GF-D8 (cell line): ENCODE measurements at places on chromosomes 6 and 20.

DNA sequence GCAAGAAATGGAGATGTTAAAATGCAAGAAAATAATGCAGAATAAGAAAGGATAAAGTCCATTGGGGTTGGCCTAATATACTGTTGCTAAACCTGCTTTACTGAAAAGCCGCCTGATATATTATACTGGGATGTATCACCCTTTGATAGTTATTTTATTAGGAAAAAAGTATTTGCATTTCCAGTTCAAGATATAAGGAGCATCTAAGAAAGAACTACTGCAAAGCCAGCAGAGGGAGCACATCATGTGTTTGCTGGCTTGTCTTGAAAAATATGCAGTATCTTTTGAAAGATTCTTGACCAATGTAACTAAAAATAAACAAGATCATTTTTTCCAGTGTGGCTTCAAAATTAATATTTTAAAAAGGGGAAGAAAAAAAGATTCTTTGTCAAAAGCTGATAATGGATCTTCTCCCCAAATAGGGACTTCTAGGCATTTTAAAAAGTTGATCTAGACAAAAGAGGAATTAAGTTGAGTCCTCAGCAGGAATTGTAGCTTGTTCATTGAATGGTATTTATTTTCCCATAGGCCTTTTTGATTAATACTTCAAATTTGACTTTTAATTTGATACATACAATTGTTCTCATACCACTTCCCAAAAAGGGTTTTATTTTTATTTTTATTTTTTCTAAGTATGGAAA is 214.9 kb downstream of the ZFAND3 start:
- DNase-seq: peak; percentile 18

DNA sequence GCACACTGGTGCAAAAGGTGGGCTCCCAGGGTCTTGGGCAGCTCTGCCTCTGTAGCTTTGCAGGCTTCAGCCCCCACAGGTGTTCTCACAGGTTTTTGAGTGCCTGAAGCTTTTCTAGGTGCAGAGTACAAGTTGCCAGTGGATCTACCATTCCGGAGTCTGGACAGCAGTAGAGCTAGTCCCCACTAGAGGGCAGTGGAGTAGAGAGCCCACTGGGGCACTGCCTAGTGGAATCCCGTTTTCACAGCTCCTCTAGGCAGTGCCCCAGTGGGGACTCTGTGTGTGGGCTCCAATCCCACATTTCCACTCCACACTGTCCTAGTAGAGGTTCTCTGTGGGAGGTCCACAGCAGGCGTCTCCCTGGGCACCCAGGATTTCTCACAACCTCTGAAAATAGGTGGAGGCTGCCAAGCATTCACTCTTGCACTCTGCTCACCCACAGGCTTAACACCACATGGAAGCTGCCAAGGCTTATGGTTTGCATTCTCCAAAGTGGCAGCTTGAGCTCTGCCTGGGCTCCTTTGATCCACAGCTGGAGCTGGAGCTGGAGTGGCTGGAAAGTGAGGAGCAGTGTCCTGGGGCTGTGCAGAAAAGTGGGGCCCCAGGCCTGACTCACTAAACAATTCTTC is 86.3 kb upstream of the PROKR2 start:
- no peak for DNase-seq

- no peak for DNase-seq
Measured at GRCh38 chr6:119348748-119349360, 707 bp downstream of the MAN1A1 start.

GRCh38 chr6:138246650-138247440 is 28.6 kb upstream of the PBOV1 start:
- no peak for DNase-seq

DNA sequence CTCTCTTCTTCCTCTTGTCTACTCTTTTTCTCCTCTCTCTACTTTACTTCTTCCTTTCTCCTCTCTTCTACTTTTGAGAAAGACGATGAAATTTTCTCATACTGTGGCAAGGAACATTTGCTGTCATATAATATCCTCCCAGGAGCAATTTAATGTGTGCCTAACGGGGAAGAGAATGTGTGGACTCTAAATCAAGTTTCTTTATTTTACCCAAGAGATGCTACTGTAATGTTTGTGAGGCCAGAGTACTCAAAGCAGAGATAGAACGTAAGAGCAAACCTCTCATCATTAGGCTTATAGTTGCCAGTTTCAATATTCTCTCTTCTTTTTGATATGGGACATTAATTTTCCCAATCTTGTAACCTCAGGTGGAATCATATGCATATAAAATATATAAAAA is 801.4 kb downstream of the BCKDHB start:
- DNase-seq: no peak

- no peak for DNase-seq
Measured at GRCh38 chr20:57439432-57439831, 48.2 kb downstream of the RBM38 start.

DNA sequence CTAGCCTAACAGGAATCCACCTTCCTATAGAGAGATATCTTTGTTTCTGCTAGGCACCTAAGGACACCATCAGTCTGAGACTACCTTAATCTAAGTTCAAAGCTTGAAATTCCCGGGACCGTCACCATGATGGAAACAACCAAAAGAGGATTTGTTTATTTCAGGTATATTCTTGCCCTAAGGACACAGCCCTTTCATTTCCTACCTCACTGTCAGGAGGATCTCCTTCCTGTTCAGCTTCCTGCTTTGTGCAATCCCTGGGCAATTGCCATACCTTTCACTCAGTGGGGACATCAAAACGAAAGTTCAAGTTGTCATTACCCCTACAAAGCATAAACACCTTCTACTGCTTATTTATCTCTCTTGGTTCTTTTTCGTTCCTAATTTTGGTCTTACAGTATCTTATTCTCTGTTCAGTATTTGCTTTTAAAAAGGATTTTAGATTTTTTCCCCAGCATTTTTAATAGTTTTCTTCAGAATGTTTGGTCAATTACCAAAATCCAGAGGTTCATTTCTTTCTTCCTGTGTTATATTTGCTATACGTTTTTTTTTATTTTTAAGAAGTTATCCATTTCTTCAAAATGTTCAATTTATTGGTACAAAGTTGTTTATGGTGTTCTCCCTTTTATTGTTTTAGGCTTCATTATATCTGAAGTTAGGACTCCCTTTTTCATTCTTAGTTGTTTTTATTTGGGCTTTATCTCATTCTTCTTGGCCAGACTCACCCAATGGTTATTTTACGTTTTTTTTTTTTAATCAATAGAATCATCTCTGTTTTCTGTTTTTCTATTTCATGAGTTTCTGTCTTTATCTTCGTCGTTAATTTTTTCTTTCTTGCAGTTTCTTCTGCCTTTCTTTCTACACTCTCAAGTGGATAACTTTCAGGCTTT is 13.0 kb upstream of the TBPL1 start:
- no peak for DNase-seq

- no peak for DNase-seq
Measured at GRCh38 chr6:92683748-92684147, 735.6 kb downstream of the EPHA7 start.

DNA sequence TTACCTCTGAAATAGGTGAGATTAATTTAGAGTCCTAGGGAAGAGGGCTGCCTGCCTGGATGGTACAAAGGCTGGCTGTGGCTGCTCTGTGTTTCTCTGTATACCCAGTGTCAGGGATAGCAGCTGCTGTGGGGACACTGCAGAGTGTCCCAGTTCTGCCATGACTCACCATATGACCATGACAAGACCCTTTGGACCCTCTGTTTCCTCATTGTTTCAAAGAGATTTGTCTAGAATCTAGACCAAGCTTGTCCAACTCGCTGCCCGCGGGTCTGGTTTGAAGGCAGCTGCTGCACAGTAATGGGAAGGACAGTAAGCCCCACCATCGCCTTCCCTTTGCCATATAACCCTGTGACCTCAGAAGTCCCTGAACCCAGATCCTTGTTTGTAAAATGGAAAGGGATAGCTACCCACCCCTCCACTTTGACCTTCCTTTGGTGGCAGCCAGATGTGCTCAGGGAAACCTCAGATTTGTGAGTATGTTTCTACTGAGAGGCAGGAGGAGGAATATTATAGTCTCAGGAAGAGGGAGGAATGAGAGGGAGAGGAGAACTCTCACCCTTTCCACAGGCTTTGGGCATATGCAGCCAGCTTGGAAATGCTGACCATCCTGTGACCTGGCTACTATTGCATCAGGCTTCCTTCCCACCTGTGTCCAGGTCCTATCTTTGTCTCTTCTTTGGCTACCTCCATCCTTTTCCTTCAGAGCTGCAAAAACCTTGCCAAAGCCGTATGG is 14.0 kb downstream of the PLCG1 start:
- DNase-seq: no peak

GRCh38 chr20:10790013-10790412 is 116.2 kb upstream of the JAG1 start:
- DNase-seq: peak; percentile 9

DNA sequence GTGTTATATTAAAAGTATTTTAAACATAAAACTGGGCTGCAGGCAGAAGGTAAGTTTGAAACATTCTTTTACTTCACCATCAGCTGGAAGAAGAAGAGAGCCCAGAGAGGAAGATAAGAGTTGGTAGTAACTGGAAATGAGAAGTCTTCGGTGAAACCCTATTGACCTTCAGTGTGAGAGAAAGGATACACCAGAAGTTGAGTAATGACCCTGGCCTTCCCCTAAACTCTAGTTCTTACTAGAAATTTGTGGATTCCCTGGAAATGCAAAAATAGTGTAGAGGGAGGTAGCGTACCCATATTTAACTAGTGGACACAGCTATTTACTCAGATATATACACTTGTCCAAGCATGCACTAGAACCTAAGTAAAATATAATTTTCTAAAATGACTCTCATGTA is 8.0 kb upstream of the EPM2A start:
- DNase-seq: no peak

DNA sequence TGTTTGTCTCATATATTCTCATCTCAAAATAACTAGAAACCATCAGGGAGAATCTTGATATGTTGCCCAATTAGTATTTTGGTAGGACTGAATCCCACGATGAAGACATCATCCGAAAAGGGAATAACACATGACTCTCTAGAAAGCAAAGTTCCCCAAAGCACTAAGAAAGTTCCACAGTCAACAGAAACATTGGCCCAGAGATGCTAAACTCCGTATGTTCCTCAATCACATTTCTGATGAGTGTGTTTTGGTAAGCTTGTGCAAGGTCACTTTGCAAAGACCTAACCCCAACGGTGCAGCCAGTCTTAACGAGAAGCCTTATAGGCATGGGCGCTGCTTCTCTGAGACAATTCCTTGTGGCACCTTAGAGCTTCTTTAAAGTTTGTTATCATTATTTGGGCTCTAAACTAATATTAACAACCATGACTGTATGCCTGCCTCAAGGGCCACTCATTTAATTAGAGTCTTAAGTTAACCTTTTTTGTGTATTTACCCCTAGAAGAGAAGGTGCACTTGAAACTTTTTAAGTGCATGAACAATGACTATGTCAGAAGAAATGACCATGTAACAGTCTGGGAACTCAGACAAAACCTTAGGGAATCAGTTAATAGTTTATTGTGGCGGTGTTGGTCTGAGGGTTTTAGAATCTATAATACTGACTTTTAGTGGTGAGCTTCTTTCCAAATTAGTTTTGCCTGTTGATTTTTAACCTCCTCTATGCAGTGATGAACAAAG is 202.0 kb upstream of the RAB32 start:
- DNase-seq: no peak

- DNase-seq: no peak
Measured at GRCh38 chr6:111985202-111985731, 68.6 kb upstream of the CCN6 start.

- DNase-seq: peak; percentile 82
Measured at GRCh38 chr20:62685781-62686555, 22.7 kb upstream of the NTSR1 start.

DNA sequence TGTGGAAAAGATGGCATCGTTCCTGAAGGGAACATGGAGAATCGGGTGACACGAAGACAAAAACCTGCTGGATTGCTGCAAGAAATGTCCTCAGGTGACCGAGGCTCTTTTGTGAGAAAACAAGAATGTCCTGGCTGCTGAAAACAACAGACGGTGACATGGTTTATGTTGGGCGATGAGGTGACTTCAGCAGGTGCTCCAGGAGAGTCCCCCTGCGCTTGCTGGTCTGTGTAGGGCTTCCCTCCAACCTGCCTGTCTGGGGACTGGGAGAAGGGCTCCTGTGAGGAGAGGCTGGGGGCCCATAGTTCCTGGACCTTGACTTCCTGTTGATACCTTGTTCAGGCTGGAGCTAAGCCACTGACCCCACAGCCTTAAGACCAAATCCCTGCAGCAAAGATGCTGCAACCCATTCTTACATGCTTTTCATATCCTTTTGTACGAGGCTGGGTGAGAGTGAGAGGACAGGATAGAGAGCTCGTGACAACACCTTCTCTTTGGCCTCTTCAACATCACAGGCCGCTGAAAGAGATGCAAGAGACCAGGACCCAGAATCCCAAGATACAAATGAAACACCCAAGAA is 134.8 kb downstream of the CD83 start:
- no peak for DNase-seq

- peak; percentile 31 for DNase-seq
Measured at GRCh38 chr20:36098364-36098763, 56.2 kb upstream of the EPB41L1 start.

GRCh38 chr20:59816146-59816738 is 117.2 kb downstream of the SYCP2 start:
- DNase-seq: no peak

DNA sequence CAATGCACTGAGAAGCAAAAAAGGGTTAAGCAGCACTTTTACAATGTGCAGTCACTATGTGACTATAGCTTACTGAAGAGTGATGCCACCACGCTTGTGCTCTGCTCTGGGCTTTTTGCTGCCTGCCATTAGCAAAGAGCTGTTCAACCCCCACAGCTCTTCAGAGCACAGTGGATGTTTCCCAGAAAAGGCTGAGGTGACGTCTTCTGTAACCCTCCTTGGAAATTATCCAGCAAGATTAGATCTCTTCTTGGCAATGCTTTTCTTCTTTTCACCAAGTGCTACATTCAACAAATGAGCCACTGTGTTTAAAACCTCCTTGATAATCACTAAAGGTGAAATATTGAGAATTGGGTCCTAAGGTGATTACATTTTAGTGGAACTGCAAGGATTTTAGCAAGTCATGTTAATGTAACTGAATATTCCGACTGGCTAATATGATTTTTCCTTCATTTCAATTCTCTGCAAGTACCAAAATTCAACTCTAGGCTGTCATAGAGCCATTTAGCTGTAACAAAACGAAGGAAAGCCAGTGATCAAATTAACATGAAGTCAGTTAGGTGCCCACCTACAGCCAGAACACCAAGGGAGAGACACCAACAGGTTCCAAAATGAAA is 34.9 kb downstream of the ELOVL5 start:
- peak; percentile 45 for DNase-seq

DNA sequence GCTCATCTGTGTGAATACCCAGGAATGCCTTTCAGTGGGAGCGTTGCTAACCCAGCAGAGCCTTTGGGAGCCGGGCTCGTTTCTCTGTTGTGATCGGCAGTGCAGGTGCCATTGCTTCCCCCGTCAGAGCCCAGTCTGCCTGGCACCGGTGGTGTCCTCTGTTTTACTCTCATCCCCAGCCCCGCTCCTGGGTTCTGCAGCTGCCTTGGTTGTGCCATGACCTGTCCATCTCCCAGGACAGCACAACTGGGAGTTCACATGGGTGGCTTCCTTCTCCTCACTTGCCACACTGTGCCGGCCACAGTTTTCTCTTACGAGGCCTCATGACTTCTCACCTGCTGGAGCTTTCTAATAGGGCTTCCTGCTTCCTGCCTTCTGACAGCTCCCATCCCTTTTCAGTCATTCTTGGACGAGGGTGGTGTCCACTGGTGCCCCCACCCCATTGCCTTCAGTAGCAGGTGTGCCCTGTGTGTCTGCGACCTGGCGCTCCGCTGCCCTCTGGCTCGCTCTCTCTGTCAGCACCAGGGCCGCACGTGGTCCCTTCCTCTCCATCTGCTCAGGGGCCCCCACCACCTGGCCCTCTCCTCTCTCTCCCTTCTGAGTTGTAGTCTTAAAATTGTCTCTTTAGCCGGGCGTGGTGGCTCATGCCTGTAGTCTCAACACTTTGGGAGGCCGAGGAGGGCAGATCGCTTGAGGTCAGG is 110.9 kb downstream of the RPP40 start:
- no peak for DNase-seq
